ENCODE measurements at places on chromosomes 5 and 9. TPM values are rescaled to one million over a fixed set of nuclear protein-coding genes. Genes with fewer than 3 reads are reported as not detected.
A peak's percentile ranks its signal among the peaks of the same experiment; 100 is the strongest.

DNA sequence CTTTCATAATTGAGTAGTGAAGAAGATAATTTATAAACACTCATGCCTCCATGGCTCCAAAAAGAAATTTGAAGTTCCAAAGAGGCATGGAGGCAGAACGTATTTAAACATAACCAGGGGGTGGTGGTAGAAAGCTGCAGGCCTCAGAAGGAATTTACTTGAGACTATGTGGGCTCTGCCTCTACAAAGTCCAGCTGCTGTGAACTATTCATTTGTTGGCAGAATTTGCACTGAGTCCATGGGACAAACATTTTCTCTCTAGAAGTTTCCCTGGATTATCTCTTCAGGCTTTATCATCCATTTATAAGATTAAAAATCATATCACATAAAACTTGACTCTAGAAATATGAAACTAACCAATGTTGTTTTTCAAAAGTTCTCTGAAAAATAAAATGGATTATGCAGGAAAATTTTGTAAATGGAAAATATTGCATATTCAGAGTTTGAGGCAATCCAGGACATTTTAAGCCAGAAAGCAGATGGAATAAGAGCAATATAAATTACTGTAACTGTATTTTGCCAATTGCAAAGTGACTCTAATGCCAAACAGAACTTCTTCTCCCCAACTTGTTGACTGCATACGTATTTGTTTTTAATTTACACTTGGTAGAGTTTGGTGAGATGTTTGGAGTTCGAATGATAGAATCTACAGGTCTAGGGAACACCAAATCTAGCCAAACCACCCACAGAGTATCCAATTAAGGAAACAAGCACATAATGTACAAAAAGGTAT lies 258.2 kb downstream of the ENC1 start:
- DNase-seq = no peak

DNA sequence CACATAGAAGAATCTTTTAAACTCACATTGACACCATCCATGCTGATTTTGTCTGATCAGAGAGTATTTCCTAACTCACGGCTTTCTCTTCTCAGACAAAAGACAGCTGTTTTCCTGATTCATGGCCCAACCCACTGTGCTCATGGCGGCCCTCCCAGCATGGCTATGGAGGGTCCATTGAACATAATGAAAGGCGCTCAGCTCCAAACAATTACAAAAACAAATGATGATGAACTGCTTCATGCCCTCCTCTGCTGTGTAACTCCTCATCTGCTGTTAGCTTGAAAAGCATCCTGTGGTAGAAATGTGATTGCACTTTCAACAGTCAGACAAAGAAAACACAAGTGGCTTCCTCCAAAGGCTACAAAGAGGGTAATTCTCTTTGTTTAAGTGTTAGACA lies 673.8 kb downstream of the PRELID2 start:
- DNase-seq = peak; percentile 82

DNA sequence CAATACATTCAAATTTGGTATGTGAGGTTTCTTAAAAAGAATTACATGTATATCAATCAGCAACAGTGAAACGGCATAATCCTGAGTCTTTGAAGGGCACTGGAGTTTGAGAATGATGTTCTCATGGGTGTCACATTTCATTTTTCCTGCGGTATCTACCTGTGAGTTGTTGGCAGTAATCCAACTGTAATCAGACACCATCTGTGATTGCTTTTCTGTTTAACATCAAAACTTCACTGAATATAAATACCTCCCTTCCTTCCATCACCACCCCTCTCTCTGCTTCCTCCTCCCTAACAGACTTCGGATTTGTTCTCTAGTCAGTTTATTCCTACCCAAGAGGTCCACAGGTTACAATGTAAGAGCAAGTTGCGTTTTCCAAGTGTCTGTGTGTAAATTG lies 275.2 kb upstream of the PCSK5 start:
- peak; percentile 68 for DNase-seq

DNA sequence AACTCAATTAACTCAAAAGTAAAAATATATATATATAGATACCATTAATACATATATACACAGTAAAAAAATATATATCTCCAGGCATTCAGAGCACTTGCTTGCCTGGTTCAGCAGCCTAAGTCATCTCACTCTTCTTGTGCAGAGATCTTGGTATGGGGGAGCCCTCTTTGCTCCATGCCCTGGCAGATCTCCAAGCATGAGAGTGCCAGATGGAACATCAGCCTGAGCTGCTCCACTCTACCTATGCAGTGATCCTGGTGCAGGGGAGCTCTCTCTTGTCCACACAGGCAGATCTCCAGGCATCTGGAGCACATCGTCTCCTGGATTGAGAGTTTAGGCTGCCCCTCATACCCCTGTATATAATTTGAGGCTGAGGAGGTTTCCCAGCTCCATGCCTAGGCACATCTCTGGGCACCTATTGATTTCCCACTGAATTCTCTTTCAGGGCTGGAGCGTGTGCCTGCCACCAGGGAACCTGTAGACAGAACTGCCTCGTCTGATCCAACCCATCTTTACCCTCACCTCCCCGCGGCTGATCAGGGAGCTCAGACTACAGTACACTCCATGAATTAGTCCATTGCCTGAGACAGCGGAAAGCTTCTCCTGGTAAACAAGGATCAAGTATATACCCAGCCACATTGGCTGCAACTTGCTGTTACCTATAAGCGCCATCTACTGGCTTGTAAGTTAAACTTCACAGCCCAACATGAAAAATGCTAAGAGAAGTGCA lies 342.4 kb upstream of the GRIA1 start:
- DNase-seq = peak; percentile 26

- DNase-seq = no peak
Observed at GRCh38 chr9:127163409-127163808, 41.0 kb upstream of the ANGPTL2 start.

The NDST1 gene
- total RNA-seq = 39.0 TPM

DNA sequence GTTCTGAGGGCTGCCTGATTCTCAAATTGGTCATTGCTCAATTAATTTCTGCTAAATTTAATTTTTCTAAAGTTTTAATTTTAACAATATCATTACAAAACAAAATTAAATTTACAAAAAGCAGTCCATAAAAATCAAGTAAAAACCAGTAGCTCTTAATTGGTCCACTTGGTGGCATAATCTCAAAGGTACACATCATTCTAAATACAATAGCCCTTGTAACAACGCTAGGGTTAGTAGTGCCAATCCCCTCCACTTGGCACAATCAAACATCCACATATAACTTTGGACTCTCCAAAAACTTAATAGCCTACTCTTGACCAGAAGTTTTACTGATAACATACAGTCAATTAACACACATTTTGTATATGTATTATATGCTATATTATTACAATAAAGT lies 1.9 kb upstream of the NDUFB6 start:
- DNase-seq = no peak

The PDCD1LG2 gene
- total RNA-seq = 0.50 TPM

The ZDHHC11B gene
- total RNA-seq = 7.3 TPM

DNA sequence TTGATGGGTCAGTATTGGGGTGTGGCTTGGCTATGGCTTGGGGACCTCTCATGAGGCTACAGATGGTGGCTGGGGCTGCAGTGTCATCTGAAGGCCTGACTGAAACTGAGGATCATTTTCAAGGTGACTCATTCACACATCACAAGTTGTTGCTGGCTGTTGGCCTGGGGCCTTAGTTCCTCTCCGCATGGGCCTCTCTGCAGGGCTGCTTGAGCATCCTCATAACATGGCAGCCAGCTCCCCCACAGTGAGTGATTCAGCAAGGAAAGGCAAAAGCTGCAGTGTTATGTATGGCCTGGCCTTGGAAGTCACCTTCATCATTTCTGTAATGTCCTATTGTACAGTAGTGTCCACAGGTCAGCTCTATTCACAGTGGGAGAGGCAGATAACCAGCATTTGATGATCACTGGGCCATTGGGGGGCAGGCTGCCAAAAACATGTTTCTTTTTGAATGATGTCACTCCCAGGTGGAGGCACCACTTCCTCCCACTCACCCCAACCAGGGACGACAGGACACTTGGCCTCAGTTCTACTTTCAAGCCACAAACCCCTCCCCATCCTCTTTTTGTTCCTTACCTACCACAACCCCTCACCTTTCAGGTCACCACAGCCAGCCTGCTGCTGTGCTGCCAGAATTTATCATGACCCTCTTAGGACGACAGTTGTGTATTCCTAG lies 14.4 kb downstream of the FGD3 start:
- no peak for DNase-seq

The ELAVL2 gene
- 188 TPM for total RNA-seq

GRCh38 chr5:84197538-84197937 lies 187.1 kb downstream of the EDIL3 start:
- no peak for DNase-seq

- DNase-seq = no peak
Observed at GRCh38 chr9:136483589-136484152, 831 bp upstream of the SEC16A start.

- no peak for DNase-seq
Observed at GRCh38 chr5:152255411-152255810, 149.7 kb downstream of the NMUR2 start.

The PCDHGA4 gene
- 7.5 TPM for total RNA-seq

DNA sequence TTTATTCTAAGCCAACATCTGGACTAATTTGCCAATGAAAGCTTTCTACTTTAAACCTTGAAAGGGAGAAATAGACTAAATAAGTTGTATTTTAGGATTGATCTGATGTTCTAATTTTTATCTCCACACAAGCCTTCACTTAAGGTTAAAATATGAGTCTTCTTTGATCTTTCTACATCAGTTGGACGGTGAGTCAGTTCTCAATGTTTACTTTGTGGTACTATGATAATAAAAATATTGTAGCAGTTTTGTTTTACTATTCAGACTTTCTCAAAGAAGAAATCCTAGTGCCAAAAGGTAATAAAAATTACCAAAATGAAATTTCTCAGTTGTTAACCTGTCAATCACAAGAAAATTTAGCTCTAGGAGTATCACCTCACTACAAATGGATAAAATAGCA lies 203.5 kb upstream of the RGMB start:
- DNase-seq = no peak

GRCh38 chr5:82359272-82359671 lies 81.1 kb upstream of the RPS23 start:
- no peak for DNase-seq

DNA sequence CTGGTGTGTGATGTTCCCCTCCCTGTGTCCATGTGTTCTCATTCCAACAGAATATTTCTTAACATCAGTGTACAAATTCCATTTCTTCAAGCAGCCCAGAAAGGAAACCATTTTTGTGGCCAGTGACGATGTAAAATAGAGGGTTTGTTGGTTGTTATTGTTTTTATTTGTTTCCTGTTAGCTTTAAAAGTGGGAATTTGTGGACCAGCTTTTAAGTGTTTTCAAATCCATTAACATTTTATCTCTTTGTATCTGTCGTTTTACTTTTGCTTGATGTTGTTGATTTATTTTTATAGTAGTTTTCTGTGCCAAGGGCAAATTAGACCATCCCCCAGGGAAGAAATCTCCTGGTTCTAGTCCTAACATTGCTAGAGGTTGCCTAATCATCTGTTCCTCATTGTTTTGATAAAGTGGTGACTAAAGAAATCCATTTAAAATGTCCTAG lies 100.0 kb downstream of the GDNF start:
- DNase-seq = no peak

The ZNF454 gene
- 10.0 TPM for total RNA-seq

GRCh38 chr9:130845901-130846481 lies 10.9 kb downstream of the ABL1 start:
- no peak for DNase-seq

DNA sequence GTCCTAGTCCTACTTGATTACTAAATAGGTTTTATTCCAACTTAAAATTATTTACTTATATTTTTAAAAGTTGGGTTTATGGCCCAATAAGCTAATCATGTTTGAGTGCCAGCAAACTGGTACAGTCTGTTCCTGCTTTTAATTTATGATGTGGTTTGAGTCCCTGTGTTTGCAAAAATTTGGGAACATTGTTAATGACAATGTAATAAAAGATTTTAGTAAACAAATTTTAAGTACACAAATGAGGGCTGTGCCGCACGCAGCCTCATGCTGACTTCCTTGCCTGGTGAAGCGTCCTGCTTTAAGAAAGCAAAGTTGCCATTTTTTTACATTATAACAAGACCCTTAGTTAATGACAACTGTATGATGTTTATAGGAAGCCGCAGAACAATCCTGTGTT lies 96.8 kb upstream of the MAP1B start:
- no peak for DNase-seq

GRCh38 chr9:131398204-131398603 lies 4.3 kb downstream of the PRRC2B start:
- no peak for DNase-seq

- DNase-seq = no peak
Observed at GRCh38 chr5:139369181-139369580, 13.9 kb downstream of the SLC23A1 start.

The DNAJC25 gene
- total RNA-seq = 8.8 TPM

- DNase-seq = no peak
Observed at GRCh38 chr5:111926026-111926425, 169.0 kb upstream of the NREP start.

The TRIM36 gene
- 50.3 TPM for total RNA-seq

DNA sequence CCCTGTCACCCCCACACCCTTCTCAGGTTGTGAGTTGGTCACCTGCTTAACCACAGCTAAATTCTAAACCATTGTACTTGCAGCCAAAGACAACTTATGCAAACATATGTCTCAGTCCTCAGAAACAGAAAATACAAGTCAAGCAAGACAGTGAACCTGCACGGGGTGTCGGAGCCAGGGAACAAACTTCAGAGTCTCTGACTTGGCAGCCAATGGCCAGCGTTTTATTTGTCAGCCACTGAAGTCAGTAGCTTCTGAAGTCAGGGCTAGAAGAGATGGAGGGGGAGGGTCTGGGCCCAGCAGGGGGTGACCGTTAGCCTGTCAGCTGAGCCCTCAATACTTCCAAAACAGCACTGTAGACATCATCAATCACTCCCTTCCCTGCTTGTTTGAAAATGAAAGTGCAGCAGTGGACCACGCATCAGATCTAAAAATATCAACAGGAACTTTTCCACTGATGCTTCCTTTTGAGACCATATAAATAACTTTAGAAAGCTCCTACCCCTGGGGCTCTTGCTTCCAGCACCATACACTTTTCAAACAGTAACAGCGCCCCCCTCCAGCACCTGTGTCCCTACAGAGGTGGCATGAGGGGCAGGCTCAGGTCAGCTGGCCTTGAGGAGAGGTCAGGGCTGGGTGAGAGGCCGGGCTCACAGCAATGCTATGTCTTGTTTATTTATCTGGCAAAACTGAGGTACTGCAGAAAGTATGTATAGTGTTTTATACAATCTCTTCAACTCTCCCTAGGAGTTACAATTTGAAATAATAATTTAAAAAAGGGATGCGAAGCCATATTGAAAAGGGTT lies 142.5 kb downstream of the ACER2 start:
- no peak for DNase-seq

The CCDC152 gene
- total RNA-seq = 13.8 TPM

The F12 gene
- total RNA-seq = 1.9 TPM

GRCh38 chr5:154442801-154443200 lies 3.0 kb upstream of the SAP30L start:
- DNase-seq = no peak

DNA sequence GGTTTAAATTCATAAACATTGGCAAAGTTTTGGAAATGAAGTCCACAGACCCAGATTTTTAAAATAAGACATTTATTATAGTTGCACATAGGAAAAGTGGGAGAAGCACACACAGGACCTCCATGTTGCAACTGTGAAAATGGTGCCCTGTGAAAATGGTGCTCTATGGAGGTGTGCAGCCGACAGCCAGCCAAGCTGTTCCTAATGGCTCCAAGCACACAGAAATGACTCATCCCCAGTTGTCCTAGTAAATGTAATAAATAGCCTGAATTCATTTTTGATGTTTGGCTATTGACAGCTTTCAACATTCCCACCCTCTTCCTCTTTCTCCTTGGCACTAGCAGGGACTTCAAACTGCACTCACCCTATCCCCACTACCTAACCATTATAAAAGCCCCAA lies 590.9 kb downstream of the CAAP1 start:
- no peak for DNase-seq

The IL31RA gene
- total RNA-seq = 0.17 TPM

The RNF180 gene
- 16.6 TPM for total RNA-seq

- no peak for DNase-seq
Observed at GRCh38 chr5:158637039-158637438, 462.7 kb downstream of the EBF1 start.

Measured in spinal cord (tissue), 10 donors.